Mesothelial cell of epicardium (in vitro differentiated cells): ENCODE measurements at places on chromosomes 3 and 15.

GRCh38 chr3:155553780-155554179 is 191.1 kb downstream of the PLCH1 start:
- DNase-seq: no peak

GRCh38 chr3:16761571-16761970 is 123.2 kb upstream of the PLCL2 start:
- DNase-seq: no peak

- no peak for DNase-seq
Measured at GRCh38 chr3:155745795-155746550, 1.1 kb upstream of the PLCH1 start.

- no peak for DNase-seq
Measured at GRCh38 chr3:55711646-55712045, 224.5 kb upstream of the WNT5A start.

GRCh38 chr3:146280864-146281263 is 30.0 kb upstream of the PLSCR4 start:
- no peak for DNase-seq

GRCh38 chr15:51229907-51230330 is 108.5 kb downstream of the CYP19A1 start:
- no peak for DNase-seq

GRCh38 chr3:152209060-152209459 is 59.7 kb upstream of the MBNL1 start:
- DNase-seq: no peak

GRCh38 chr3:47251689-47252088 is 30.9 kb downstream of the KIF9 start:
- DNase-seq: no peak

GRCh38 chr3:45057557-45057956 is 31.5 kb downstream of the CLEC3B start:
- no peak for DNase-seq

DNA sequence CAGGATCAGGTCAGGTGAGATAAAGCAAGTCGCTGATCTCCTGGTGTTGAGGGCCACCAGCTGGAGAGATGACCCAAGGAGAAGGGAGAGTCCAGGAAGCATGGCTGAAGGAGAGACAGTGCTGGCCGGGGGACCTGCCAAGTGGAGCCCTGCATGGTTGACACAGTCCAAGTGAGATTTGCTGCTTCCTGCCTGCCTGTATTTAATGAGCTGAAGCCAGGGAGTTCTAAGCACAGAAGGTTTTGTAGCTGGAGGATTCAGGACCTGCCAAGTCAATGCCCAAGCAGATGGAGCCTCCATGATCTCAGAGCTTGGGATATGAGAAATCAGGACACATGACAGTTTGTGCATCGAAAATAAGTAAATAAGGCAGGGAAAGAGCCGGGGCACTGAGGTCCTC is 125.6 kb downstream of the SRGAP3 start:
- no peak for DNase-seq

- no peak for DNase-seq
Measured at GRCh38 chr3:128489927-128490649, 2.9 kb downstream of the GATA2 start.

GRCh38 chr3:45105855-45106671 is 40.1 kb downstream of the CDCP1 start:
- DNase-seq: no peak

DNA sequence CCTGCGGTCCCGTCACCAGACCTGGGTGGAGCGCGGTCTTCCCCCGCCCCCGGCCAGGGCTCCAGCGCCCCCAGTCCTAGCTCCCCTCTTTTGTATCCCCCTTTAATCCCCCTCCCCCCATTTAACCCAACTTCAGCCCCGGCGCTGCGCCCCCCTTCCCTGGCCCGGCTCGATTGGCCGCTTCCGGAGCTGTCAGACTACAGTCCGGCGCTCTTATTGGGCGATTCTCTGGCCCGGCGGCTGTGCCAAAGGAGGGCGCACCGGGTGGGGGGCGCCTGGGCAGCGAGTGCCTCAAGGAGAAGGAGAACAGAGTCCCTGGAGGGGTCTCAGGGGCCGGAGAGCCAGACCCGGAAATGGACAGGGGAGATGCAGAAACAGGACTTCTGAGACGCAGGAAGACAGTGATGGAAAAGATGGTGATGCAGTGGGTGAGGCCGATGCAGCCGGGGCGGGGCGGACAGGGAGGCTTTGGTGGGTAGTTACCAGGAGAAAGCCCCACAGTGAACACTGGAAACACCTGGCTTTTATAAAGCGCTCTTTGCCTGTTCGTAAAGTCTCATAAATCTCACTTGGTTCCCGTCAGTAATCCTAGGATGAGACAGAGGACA is 1.2 kb upstream of the ADCY5 start:
- peak; percentile 39 for DNase-seq

GRCh38 chr15:80478075-80478474 is 73.9 kb downstream of the ARNT2 start:
- DNase-seq: no peak

GRCh38 chr3:173825730-173826129 is 428.2 kb downstream of the NLGN1 start:
- DNase-seq: no peak

- no peak for DNase-seq
Measured at GRCh38 chr3:10552631-10552943, 47.2 kb upstream of the ATP2B2 start.

- DNase-seq: no peak
Measured at GRCh38 chr15:95326431-95327182, 1003.9 kb upstream of the NR2F2 start.

- DNase-seq: peak; percentile 87
Measured at GRCh38 chr15:45166834-45167630, 20.7 kb downstream of the SHF start.

- no peak for DNase-seq
Measured at GRCh38 chr15:33985287-33985686, 17.0 kb downstream of the CHRM5 start.

- no peak for DNase-seq
Measured at GRCh38 chr15:31359702-31360111, 33.1 kb downstream of the KLF13 start.

DNA sequence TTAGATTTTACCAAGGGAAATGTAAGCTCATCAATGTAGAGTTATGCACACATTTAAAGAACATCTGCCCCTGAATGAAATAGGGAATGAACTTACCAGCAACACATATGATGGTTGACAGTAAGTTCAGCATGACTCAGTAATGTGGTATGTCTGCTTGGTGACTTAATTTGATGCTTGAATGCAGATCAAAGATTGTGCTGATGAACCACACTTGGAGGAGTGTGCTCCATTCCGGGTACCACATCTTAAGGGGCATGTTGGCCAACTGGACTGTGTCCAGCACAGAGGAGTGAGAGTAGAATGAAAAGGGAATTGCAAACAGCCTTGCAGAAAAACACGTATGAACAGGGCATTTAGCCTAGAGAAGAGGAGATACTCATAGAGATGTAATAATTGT is 171.0 kb upstream of the RARB start:
- no peak for DNase-seq

GRCh38 chr15:52667597-52667996 is 11.6 kb downstream of the ATOSA start:
- no peak for DNase-seq

DNA sequence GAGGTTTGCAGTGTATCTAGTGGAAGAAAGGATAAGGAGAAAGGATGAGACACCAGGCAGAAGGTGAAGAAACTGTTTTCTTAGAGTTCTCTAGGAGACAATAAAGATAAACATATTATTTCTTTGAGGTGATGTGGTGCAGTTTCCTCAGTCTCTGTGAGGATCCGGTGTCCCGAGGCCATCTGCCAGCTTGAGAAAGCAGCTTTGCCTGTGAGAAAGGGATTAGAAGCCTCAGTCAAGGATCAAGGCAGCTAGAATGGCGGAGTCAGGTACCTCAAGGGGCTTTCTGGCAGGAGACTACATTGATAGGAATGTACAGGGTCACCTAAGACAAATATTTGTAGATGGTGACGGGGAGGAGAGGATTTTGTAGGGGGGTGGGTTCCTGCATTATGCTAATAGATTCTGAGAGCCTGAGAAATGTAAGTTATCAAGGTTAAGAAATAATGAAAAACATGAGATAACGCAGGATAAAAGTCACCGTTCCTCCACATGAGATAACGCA is 103.9 kb upstream of the MB21D2 start:
- DNase-seq: no peak

DNA sequence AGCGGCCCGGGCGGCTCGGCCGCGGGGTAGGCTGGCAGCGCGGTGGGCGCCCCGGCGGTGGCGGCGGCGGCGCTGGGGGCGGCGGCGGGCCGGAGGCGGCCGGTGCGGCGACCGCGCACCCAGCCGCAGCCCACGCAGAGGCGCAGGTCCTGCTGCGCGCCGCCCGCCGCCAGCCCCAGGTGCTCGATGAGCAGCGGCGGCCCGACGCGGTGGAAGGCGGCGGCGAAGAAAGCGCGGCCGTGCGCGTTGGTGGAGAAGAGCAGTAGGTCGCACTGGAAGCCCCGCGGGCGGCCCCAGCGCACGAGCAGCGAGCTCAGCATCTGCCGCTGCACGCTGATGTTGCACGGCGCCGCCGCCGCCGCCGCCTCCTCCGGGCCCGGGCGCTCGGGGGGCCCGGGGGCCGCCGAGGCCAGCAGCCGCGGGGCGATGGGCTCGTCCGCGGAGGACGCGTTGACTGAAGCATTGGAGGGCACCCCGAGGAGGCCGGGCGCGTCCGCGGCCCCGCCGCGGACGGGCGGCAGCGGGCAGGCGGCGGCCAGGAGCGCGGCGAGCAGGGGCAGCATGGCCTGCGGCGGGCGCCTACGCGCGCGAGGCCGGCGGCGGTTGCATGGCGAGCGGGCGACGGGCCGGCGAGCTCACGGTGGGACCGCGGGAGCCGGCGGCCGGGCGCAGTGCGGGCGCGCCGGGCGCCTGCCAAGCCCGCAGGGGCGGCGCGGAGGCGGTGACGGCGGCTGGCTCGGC is 452 bp downstream of the TMEM158 start:
- DNase-seq: peak; percentile 54
